ENCODE measurements at places on chromosomes 11 and 22.

DNA sequence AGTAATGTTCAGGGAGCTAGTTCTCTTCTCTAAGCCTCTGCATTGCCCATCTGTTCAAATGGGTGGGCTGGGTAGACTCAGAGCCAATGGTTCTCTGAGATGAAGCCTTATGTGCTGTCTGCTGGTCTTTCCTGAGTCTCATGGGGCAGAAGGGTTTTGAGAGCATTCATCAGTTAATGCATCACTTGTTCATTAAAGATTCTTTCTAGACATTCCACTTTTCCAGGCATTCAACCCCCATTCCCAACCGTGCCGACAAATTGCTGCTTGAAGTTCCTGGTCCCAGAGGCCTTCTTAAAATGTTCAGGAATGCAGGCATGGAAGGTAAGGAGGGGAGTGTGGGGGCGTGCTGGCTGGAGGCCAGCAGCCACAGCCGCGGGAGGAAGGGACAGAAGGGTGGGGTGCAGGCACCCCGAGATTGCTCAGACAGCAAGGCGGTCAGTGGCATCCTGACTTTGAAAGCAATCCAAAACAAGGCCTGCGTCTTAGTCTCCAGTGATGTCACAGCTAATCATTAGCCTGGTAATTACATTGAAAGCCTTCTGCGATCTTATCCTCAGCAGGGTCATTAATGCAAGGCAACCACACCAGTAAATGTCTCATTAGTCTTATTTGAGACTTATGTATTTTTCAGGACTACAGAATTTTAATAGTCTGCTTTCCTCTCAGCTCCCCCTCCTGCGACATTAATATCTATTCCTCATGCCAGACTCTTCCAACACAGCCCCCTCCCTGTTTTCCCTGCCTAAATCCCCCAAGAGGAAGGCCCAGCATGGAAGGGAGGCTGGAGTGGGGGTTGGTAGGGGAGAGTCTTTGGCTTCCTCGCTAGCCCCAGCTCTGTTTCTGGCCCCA is 328.8 kb downstream of the MIAT start:
- no peak for DNase-seq

DNA sequence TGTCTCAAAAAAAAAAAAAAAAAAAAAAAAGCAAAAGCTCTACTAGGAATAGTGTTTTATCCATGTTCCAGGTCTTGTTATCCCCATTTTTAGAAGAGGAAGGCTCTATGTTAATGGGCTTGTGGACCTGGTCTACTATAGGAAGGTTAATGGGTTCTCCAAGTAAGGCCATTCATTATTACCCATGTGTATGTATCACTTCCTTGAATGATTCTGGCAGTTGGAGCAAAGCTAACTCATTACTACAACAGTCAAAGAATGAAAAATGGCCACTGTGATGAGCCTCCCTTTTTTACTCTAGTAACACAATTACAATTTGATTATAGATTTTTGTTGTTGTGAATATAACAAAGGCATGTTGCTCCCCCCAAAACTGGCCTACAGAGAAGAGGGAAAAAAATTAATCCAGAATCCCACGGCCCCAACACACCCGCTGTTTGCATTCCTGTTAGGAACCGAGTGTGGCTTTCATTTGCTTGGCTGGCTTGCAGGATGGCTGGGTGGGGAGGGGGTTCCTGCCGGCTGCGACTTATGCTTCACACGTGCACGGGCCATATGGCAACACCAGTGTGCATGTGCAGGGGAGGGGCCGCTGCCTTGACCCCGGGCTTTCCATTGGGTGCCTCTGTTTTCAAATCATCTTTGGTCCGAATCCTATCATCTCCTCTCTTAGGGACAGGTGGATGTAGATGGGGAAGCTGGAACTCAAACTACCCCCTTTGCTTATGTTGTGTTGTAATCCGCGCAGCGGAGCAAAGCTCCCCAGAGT is 148.8 kb downstream of the HIPK3 start:
- DNase-seq: no peak

DNA sequence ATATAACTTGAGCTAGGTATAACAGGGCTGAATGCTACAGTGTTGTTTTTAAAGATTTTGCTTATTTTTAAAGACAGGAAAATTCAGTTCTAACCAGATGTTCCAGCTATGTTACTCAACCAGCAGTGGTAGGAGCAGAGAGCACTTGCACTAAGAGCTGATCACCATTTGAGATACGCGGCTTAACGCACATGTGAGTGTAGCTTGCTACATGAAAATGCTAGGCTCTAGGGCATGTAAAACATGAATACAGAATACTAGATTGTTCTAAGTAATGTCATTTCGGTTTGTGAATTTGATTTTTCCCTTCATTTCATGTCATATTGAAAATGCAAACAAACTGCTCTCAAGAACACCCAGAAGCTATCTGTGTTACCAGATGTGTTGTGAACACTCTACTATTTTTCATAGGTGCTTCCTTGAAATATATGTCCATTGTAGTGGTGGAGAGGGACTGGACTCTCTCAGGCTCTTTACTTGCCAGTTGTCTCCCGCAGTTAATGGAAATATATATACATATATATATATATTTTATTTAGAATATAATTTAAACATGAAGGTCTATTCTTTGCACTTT is 10.8 kb upstream of the TECTA start:
- DNase-seq: no peak

- DNase-seq: peak; percentile 89
Measured at GRCh38 chr22:50274311-50274710, 4.1 kb upstream of the MAPK11 start.

DNA sequence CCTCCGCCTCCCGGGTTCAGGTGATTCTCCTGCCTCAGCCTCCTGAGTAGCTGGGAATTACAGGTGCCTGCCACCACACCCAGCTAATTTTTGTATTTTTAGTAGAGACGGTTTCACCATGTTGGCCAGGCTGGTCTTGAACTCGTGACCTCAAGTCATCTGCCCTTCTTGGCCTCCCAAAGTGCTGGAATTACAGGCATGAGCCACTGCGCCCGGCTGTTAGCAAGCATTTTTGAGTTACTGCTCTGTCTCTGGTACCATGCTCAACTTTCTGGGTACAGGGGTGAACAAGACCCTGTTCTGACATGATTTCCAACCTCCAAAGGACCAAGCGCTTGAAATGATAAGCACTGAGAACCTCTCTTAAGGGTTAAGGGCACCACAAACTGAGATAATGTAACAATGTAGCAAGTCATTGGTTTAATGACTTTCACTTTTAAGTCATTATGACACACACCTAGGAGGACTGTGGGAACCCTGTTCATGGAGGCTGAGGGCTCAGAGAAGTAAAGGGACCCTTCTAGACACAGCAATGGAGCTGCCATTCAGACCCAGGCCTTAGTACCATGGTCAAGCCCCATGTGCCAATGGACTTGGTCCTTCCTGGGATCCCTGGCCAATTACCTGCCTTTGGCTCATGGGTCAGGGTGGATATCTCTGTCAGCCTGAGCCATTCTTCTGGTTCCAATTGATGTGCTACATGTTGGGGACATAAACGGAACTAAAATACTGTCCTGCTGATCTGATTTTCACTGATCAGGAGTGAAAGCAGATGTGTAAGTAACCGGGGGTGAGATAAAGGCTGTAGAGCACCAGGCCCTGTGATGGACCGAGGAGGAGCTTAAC is 11.6 kb downstream of the SLC3A2 start:
- DNase-seq: no peak

- no peak for DNase-seq
Measured at GRCh38 chr11:59187035-59187434, 15.1 kb downstream of the DTX4 start.

- no peak for DNase-seq
Measured at GRCh38 chr11:11068113-11068512, 210.3 kb upstream of the ZBED5 start.

DNA sequence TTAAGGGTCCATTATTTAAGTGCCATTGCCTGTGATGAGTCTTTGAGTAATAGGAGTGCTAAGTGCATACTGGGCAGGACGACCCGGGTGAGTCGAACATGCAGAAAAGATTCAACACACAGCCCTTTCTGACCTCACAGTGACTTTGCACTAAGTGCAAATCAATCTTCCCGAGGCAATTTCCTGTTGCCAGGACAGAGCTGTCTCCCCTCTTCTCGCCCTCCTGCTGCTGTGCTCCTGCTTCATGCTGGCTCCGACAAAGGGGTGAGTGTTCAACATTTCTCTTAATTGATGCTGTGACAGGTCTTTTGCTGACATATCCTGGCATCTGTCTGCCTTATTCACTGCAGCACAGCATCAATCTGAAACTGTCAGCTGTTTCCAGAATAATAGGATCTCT is 42.0 kb downstream of the MCHR1 start:
- no peak for DNase-seq

- DNase-seq: no peak
Measured at GRCh38 chr11:69774354-69775162, 583 bp downstream of the FGF4 start.

DNA sequence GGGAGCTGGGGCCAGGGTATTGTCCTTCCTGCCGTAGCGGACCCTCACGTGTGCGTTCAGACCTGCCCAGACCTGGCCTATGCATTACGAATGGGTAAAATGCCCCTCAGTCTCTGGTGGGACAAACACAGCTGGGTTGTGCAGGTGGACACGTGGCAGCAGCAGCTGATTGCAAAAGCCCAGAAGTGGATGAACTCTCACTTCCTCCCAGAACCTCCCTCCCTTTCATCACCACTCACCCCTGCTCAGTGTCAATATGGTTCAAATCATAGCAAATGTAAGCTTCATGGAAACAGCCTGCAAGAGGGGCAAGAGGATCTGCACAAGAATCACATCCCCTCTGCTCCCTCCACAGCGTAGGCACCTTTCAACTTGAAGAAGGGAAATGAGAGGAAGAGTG is 352.1 kb downstream of the OPCML start:
- no peak for DNase-seq

DNA sequence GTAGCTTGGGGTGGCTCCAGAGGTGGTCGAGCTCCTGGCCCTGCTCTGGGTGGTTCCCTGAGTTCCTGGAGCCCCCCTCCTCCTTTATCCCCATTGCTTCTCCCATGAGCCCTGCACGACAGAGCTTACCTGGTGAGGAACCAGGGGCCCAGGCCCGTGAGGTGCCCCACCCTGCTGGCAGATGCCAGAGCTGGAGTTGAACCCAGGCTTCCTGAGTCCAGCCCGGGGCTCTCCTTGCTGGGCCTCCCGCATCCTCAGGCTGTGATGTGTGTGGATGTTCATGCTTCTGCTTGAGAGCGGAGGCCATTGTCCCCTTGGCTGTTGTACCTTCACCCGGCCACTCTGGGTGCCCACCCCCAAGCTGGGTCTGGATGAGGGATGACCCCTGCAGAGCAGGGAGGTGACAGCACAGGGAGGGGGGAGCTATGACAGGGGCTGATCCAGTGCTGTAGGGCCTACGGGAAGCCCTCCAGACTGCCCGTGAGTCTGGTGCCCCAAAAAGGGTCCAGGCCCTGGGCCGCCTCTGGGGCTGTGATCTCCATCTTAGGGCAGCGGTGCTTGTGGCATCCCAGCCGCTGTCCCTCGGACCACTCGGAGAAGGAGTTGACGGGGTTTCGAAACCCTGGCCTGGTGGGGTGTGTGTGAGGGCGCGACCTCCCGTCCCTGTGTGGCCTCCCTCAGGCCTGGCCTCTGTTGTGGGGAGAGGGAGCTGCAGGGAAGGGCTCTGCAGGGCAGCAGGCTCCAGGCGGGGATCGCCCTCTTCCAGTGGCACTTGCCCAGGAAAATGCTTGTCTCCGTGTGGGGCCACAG is 14.4 kb downstream of the MPPED1 start:
- DNase-seq: no peak

DNA sequence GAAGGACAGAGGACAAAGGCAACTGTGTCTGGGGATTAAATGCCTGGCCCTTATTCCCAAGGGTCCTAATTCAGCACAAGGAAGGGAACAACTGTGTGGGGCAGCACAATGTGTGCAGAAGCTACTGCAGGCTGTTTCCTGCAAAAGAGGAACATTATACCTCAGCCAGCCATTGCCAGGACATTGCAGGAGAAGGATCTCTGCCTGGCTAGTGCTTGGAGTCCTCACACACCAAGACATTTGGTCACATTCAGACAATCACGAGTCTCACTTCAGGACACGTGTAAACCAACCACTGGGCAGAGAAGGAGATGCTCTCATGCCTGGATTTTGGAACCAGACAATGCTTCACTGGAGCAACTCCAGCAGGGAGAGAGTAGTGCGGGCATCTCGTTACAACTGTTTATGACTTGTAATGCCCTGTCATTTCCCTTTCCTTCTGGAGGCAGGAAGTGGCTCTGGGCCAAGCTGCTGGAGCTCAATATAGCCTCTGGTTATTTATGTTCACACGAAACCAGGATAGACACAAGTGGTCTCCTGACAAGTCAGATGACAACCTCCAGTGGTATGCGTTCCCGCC is 23.9 kb upstream of the ZC3H12C start:
- DNase-seq: no peak

DNA sequence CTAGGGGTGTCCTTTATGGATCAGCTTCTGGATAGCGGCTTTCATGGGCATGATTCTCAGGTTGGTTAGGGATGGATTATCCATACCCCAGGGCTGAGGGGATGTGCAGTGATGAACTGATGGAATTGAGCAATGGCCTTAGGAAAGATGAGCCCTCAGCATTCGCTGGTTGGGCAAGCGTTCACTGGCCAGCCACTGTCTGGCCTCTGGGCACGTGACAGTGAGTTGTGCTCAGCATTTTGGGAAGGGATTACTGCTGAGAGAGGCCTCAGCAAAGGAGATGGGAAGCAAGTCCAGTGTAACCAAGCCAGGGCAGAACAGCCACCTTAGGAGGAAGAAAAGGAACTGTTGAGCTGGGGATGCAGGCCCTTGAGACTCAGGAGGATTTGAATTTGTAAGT is 17.4 kb downstream of the UBASH3B start:
- no peak for DNase-seq

DNA sequence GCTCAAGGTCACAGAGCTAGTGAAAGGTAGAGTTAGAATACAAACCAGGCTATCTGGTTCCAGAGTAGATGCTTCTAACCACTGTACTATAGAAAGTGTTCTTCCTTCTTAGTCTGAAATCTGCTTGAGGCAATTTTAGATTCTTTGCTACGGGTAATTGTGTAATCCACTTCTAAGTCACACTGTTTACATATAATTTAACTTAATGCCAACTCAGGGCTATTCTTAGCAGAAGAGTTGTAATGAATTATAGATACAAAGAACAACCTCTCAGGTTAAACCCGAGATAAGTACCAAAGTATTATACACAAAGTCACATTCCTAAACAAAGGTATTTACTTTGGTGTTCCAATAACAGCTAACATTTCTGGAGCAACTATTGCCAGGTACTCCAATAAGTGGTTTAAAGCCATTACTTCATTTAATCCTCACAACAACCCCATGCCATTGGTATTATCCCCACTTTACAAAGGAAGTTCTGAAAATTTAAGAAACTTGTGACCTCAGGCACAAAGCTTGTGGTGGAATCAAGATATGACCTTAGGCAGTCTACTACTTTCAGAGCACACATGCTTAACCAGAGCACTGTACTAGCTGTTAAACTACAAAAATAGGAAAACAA is 31.1 kb upstream of the DDI1 start:
- DNase-seq: no peak

DNA sequence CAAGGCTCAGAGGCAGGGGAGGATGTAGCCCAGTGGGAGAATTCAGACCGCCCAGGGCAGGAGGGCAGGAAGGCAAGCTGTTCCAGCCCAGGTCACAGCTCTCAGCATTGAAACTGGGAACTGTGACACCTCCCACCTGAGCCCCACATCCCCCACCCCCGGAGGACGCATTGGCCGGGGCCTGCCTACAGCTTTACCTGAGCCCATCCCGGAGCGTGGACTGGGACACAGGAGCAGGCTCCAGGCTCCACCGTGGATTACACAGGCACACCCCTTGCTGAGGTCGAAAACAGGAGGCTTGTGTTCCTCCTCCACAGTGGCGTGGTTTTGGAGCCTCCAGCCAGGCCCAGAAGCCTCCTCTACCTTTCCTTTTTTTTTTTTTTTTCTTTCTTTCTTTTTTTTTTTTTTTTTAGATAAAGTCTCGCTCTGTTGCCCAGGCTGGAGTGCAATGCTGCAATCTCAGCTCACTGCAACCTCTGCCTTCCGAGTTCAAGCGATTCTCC is 9.1 kb upstream of the PGA3 start:
- no peak for DNase-seq
